ENCODE measurements at places on chromosomes 1 and 21.

GRCh38 chr1:84653130-84653677 lies 37.1 kb downstream of the SSX2IP start:
- no peak for DNase-seq

GRCh38 chr1:118184739-118185083 lies 317 bp downstream of the SPAG17 start:
- no peak for DNase-seq

GRCh38 chr1:17075470-17076255 lies 21.8 kb upstream of the SDHB start:
- DNase-seq, result no peak

GRCh38 chr1:198966519-198966918 lies 327.7 kb downstream of the PTPRC start:
- DNase-seq, result no peak

- DNase-seq, result no peak
Measured at GRCh38 chr1:55282058-55282457, 66.9 kb upstream of the USP24 start.

DNA sequence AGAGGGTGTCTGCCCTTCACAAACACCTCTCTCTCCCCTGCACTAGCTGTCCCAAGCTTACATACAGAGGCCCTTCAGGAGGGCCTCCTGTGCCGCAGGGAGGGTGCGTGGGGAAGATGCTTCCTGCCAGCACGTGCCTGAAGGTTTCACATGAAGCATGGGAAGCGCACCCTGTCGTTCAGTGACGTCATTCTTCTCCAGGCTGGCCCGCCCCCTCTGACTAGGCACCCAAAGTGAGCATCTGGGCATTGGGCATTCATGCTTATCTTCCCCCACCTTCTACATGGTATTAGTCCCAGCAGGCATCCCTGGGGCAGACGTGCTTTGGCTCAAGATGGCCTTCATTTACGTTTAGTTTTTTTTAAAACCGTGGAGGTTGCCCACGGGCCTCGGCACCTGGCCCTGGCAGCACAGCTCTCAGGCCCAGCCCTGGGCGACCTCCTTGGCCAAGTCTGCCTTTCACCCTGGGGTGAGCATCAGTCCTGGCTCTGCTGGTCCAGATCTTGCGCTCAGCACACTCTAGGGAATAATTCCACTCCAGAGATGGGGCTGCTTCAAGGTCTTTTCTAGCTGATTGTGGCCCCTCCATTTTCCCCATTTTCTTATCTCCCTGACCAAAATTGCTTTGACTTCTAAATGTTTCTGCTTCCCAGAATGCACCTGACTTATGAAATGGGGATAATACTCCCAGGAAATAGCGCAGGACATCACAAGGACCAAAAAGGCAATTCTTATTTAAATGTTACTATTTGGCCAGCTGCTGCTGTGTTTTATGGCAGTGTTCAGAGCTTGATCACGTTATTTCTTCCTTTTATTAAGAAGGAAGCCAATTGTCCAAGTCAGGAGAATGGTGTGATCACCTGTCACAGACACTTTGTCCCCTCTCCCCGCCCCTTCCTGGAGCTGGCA lies 6.1 kb downstream of the NPPA start:
- DNase-seq, result no peak
